ENCODE measurements at places on chromosomes 1 and 21.
A peak's percentile ranks its signal among the peaks of the same experiment; 100 is the strongest.

- peak; percentile 16 for DNase-seq
Observed at GRCh38 chr1:232853994-232854797, 49.0 kb downstream of the MAP10 start.

GRCh38 chr1:55938376-55938850 is 641.0 kb downstream of the PLPP3 start:
- no peak for DNase-seq

DNA sequence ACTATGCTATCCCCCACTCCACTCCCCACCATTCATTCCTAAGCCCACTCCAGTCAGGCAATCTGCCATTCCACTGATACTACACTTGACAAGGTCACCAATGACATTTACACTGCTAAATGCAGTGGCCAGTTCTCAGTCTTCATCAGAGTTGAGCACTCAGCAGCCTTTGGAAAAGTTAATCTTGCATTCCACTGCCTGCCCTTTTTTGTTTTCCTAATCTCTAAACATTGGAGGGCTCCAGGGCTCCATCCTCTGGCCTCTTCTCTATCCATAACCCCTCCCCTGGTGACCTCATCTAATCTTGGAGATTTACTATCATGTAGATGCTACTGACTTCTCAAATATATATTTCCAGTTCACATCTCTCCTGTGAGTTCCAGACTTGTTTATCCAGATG is 70.9 kb upstream of the S1PR1 start:
- no peak for DNase-seq

- DNase-seq = no peak
Observed at GRCh38 chr1:64006276-64007051, 197.0 kb upstream of the UBE2U start.

GRCh38 chr1:221670081-221670480 is 71.8 kb downstream of the DUSP10 start:
- DNase-seq = no peak

DNA sequence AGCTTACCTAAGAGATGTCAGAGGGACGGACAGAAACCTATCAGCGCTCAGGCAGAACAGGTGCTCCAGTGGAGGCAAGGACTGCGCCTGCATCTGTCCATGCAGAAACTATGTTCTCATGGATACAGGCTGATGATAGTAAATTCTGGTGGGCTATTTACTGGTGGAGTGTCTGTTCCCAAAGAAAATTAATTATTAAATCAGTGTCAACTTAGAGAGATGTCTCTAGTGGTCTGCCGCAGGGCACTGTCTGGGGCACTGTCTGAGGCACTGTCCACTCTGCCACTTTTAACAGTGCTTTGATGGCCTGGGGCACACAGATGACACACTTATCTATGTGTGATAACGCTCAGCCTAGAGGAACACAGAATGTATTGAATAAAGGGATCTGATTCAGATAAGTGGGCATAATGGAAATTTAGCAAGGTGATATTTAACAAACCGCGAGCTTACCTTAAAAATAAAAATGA is 148.1 kb downstream of the RGS7 start:
- DNase-seq = no peak

- DNase-seq = peak; percentile 58
Observed at GRCh38 chr21:31554511-31555022, 104.9 kb upstream of the SOD1 start.

DNA sequence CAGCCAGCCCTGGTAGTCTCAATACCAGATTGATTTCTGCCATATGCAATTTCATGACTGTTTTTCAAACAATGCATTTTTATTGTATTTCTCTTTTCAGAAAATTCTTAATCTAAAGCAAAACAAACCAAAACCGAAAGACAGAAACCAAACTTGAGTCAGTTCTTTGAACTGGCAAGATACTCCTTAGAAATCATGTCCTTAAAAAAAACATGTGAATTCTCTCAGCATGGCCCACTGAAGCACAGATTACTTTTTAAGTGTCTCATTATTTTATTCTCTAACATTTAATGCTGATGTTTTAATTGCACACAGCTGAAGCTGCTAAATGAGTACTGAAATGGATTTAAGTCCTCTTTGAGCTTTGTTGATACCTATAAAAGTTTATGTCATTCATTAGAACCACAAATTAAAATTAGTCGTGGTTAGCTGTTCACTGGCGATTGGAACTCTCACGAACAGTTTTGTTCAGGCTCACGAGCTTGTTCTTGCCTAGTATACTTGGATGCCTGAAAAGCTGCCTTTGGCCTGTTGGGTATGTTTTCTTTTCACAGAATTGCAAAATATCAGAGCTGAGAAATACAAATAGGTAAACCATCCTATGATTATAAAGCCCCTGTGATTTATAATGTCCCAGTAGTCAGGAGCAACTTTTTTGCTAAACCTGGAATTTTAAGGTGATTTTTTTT is 87.5 kb downstream of the CAMTA1 start:
- DNase-seq = no peak

DNA sequence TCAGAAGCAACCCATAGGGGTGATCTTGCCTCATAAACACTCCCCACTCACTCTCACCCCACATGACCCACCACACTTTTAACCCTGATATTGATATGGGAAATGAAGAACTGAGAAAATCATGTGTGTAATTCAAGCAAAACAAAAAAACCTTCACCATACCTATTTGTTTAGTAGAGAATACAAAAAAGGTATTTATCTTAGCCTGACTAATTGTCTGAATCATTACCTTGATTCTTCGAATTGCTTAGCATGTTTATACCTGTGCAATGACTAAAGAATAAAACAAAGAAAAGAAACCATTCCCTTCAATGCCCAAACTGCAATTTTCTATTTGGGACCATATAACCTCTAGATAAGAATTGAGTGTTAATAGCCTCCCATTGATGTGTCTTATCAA is 1.8 kb downstream of the CLDN17 start:
- no peak for DNase-seq

DNA sequence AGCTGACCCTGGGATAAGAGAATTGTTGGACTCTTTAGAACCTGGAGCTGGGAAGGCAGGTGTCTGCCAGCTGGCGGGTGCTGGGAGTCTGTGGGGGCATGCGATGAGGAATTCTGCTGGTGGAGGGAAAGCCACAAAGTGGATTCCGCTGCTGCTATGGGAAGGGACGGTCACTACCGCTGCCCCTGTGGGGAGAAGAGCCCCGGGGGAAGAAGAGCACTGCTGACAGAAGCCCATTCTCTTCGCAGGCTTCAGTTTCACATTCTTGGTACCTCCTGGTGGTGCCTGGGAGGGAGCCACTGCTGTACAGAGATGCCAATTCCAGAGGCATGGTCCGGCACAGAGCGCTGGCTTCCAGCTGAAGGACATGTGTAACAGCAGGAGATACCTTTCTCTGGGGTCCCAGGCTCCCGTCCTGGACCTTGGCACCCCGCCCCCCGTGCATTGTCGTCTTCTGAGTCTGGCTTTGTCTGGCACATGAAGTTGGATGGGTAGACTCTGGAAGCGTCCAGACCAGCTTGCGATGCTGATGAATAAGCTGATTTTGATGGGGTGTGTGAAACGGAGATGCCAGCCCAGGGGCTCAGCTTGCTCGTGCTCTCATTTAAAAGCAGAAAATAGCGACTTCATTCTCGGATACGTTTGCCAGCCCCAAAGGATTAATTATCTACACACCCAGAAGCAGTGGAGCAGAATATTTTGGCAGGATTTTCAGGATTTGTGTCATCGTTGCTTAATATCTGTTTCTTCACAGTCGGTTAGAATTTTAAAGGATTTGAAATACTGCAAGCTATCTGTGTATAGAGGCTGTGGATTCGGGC is 13.2 kb downstream of the PDXK start:
- DNase-seq = peak; percentile 15

DNA sequence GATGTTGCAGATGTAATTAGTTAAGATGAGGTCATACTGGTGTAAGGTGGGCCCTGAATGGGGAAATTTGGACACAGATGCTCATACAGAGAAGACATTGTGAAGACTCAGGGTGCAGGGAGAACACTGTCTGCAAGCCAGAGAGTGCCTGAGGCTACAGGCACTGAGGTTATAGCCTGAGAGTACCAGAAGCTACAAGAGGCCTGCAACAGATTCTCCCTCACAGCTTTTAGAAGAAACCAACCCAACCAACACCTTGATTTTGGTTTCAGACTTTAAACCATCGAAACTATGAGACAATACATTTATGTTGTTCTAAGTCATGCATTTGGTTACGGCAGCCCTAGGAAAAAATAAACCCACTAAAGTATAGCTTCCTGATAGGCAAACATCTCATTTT is 321.7 kb upstream of the USP25 start:
- DNase-seq = no peak
